ENCODE measurements at places on chromosomes 11 and 22.

DNA sequence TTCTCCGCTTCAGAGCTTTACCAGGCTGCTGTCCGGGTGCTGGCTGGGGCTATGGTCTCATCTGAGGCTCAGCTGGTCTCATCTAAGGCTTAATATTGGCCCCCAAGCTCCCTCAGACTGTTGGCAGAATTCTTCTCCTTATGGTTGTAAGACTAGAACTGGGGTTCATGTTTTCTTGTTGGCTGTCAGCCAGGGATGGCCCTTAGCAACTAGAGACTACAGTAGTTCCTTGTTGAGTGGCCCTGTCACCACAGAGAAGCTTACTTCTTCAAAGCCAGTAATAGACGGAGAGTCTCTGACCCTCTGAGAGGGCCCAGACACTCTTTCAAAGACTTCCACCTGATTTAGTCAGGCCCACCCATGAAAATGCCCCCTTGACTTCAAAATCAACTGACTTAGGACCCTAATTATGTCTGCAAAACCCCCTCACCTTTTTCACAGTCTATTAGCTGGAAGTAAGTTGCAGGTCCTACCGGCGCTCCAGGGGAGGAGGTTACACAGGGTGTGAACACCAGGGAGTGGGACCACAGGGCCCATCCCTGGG, 24.2 kb upstream of the TREH start:
- DNase-seq, result no peak
- no peak overlapping the region for H3K27ac ChIP-seq
- no peak overlapping the region for H3K4me3 ChIP-seq

GRCh38 chr11:32385998-32386397, 49.3 kb downstream of the WT1 start:
- no peaks in the 10 kb centered on the region for H3K36me3 ChIP-seq
- H3K27ac ChIP-seq, result no peak overlapping the region
- H3K4me1 ChIP-seq, result no peaks in the 10 kb centered on the region

DNA sequence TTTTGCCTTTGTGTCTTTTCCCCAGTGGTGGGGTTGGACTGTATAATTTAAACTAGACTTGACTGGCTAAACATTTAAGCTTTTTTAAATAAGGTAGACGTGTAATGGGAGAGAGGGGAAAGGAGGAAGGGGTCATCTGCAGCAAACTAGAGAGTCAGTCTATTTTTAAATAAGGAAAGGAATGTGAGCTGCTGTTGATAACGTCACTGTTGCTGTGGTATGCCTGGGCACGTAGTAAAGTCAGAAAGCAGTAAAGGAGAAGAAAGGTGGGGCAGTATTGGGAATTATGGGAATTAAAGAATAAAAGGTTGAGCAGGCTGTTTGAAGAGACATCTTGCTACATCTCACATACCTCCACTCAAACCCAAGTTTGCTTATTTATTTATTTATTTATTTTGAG, 80.4 kb upstream of the FSHB start:
- H3K27me3 ChIP-seq, result no peaks in the 10 kb centered on the region
- no peak overlapping the region for H3K27ac ChIP-seq
- H3K4me1 ChIP-seq, result peaks cover 5% of the 10 kb centered on the region
- no peak for DNase-seq

GRCh38 chr11:18713646-18714442, 12.1 kb downstream of the IGSF22 start:
- no peaks in the 10 kb centered on the region for H3K36me3 ChIP-seq
- H3K4me3 ChIP-seq, result no peak overlapping the region
- no peak overlapping the region for H3K27ac ChIP-seq
- no peak for DNase-seq
- H3K4me1 ChIP-seq, result no peaks in the 10 kb centered on the region

- peaks cover under 1% of the 10 kb centered on the region for H3K36me3 ChIP-seq
- H3K4me1 ChIP-seq, result peaks cover 22% of the 10 kb centered on the region
- no peak overlapping the region for H3K27ac ChIP-seq
- no peak for DNase-seq
Observed at GRCh38 chr11:82854242-82854641, 46.0 kb downstream of the PRCP start.

DNA sequence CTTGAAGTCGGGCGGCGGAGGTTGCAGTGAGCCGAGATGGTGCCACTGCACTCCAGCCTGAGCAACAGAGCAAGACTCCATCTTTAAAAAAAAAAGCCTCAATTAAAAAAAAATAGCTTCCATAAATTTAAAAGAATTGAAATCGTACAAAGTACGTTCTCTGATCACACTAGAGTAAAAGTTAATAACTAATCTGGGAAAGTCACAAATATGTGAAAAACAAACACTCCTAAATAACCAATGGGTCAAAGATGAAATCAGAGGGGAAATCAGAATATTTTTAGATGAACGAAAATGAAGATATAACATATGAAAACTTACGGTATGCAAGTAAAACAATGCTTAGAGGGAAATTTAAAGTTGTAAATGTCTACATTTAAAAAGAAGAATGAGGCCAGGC, 19.8 kb downstream of the NEFH start:
- H3K4me3 ChIP-seq, result no peak overlapping the region
- DNase-seq, result no peak
- H3K4me1 ChIP-seq, result no peaks in the 10 kb centered on the region
- no peak overlapping the region for H3K27ac ChIP-seq
- H3K36me3 ChIP-seq, result peaks cover 7% of the 10 kb centered on the region

Measured in tibial artery (tissue), 4 donors.